ENCODE measurements at places on chromosomes 3 and 15.

GRCh38 chr3:115689928-115690327 is 66.6 kb downstream of the GAP43 start:
- no peak for DNase-seq

DNA sequence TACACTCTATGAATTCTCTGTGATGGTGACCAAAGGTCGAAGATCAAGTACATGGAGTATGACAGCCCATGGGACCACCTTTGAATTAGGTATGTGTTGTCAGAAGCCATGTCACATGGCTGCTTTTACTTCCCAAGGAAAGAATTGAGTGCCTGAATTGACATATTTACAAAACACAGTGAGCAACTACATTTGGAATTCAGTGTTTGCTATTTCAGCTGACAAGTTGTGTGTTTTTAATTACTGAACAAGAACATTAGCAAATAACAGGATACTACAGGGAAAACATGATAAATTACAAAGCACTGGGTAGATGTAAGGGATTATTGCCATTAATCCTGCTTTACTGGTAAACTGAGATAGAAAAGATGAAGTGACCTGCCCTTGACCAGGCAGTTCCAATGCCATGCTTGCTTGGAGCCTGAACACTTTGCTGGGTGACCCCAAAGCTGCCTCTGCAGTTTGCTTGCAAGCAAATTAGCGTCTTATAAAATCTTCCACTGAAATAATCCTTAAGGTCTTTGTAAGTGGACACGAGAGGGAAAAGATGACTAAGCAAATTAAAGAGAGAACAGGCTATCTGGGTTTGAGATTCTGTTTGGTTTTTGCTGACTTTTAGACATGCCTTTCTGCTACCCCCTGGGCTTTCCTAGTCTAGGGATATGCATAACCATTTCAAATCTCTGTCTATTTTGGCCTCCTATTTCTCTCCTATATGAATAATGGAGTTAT is 98.2 kb downstream of the HCN4 start:
- DNase-seq, result no peak

GRCh38 chr3:10090179-10090578 is 17.9 kb downstream of the FANCD2OS start:
- no peak for DNase-seq

DNA sequence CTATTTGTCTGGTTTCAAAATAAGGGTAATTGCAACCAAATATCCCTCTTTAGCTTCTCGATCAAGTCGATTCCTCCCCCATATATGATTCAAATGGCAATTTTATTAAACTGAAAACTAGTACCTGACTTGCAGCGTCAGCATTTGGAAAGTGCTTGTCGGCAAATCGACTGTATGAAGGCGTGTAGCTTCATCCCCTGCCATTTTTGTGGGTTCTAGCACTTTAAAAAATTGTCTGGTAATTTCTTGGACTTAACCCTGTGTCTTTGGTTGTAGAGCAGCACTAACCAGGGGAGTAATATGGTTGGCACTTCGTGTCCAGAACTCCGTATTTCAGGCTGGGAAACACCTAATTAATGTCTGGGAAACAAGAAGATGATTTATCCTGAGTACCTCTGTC is 573 bp downstream of the MME start:
- DNase-seq, result no peak

- DNase-seq, result no peak
Observed at GRCh38 chr3:174857301-174857700, 1.8 kb upstream of the NAALADL2 start.

DNA sequence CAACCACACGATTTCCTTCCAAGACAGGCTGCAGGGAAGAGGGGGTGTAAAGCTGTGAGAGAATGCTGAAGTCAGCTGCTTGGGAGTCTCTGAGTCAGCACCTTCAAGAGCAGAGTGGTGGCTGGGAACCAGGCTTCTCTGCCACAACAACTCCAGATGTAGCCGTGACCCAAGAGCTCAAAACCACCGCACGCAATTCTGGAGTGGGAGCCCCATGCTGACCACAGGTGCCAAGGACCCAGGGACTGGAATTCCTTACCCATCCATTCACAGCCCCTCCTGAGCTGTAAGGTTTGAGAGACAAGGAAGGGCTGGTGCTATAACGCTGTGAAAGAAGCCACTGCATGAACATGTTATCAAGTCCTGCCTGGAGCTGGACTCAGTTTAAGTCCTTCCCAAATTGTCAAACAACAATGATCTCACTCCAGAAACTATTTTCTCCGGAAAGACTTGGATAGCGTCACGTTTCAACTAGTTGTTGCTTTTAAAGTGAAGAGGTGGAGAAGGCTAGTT is 61.4 kb downstream of the UMPS start:
- DNase-seq, result no peak

GRCh38 chr3:4580346-4581123 is 87.4 kb downstream of the ITPR1 start:
- DNase-seq, result no peak

- no peak for DNase-seq
Observed at GRCh38 chr15:34722439-34722836, 32.4 kb downstream of the GJD2 start.

GRCh38 chr3:112761062-112761638 is 85.5 kb downstream of the CD200R1L start:
- no peak for DNase-seq

DNA sequence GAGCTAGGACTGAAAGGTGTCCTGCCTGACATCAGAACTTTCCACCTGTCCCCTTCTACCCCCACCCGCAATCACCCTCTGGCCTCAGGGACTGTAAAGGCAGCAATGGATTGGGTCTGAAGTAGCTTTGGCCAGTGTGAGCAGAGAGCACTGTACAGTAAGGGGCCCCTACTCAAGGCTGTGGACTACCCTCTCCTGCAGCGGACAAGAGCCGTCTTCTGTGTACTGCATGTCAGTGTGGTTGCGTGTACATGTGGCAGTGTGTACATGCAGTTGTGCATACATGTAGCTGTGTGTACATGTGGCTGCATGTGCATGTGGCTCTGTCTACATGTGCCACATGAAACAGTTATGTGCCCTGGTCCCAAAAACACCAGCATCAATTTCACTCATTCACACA is 205.9 kb upstream of the LINGO1 start:
- DNase-seq, result peak; percentile 11

GRCh38 chr3:107221856-107222255 is 155.4 kb upstream of the CCDC54 start:
- no peak for DNase-seq

DNA sequence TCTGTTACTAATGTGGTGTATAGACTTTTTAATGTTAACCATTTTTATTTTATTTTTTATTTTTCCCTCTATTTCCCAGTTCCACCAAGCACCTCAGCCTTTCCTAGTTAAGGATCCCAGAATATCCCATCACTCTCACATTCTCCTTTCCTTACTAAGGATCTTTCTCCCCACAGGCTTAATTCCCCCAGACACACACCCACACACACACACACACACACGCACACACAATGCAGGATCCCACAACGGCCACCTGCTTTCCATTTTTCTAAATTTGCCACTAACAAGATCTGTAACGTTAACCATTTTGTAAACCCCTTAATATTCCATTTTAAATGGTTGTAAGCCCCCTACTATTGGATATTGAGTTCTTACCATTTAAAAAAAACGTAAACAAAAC is 404.1 kb downstream of the ZIC1 start:
- no peak for DNase-seq

DNA sequence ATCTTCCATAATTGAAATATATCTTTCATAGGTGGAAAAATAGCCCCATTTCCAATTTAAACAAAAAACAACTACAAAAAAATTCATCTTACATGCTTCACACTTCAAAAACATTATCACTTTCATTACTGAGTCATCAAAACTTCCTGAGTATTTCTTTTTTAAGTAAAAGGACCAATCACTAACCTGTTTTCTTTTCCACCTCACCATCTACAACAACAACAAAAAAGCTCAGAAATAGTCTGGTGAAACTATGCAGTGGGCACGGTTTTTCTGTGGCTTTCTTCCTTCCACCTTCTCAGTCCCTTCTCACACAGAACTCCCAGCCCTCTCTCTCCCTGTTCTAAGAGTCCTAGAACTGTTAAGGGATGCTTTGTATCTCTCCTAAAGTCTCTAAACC is 20.3 kb upstream of the TNIK start:
- DNase-seq, result no peak

DNA sequence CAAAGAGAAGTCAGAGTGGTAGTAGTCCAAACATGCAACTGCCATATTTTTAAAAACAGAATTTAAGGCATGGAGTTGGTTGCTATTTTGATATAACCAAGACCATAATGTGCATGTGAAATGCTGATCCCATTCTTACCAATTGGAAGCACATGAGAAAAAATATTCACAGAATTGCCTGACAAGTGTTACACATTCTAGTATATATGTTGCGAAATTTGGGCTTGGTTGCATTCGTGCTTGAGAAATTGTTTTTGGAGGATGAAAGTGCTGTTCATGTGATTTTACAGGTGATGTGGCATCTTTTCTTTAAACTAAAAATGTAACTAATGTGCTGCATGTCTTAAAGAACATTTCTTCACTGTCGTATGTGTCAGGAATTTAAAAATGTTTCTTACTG is 199.7 kb downstream of the CHL1 start:
- no peak for DNase-seq

- DNase-seq, result no peak
Observed at GRCh38 chr3:173785004-173785403, 387.5 kb downstream of the NLGN1 start.

DNA sequence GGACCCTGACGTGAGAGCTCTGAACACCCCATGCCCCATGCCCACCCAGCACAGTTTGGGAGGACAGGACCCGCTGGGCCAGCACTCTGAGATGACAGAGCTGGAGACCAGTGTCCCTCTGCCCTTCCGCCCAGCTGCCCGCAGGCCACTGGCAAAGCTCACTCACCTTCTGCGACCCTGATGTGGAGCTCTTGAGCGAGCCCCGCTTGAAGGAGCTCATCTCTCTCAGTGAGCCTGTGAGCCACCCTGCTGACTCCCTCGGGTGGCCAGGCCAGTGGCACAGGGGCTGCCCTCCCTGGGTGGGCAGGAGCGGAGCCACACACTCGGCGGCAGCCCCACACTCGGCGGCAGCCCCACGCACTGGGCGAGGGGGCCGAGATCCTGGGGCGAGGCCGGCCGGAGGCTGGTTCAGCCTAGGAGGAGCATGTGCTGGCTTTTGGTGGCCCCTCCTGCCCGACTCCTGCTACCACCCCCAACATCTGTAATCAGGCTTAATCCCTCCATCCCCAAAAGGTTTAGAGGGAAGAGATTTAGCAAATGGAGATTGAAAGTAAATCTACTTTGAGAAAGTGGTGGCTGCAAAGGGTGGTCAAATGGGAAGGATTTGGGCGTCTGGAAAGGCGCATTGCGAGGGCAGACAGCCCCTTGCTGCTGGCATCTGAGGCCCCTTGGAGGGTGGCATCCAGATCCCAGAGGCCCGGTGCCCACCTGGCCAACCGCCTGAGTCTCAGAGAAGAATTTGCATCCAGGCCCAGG is 59.4 kb upstream of the TRPM1 start:
- no peak for DNase-seq

- no peak for DNase-seq
Observed at GRCh38 chr15:37586011-37586583, 348.3 kb upstream of the TMCO5A start.

- peak; percentile 0 for DNase-seq
Observed at GRCh38 chr3:124763644-124764358, 33.5 kb downstream of the UMPS start.

- no peak for DNase-seq
Observed at GRCh38 chr3:76643623-76644304, 396.1 kb upstream of the ROBO2 start.

DNA sequence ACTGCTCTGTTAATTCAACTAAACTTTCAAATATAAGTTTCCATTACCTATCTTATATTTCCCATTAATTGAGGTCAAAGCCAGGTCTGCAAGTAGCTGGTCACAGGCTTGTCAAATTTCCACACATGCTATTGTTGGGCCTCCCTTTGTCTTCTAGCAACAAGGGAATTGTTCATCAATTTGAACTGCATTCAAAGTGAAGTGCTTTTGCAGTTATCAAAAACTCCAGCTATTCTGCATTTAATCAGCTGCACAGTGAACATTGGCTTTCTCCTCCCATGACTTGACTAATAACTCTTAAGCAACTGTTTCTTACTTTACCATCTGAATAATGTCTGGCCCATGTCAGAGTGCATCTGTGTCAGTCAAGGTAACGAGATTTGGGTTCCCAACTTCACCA is 198.4 kb downstream of the KCNH8 start:
- no peak for DNase-seq

- DNase-seq, result no peak
Observed at GRCh38 chr15:85149465-85150129, 167.9 kb downstream of the PDE8A start.

- peak; percentile 52 for DNase-seq
Observed at GRCh38 chr3:62329971-62330370, 43.4 kb downstream of the FEZF2 start.

DNA sequence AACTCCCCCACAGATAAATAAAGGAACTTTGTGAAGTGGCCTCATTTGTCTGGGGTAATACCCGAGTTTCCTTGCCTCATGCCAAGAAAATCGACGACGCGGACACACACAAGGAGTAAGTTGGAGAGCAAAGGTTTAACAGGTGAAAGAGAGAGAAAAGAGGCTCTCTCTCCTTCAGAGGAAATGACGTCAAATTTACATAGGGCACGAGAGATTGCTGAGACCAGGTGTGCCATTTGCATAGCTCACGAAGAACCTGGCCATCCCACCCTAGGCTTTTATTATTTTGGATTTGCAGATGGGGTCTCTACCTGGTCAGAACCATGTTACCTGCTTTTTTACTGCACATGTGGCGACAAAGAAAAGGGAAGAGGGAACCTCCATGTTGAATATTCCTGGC is 49.3 kb upstream of the IGF2BP2 start:
- no peak for DNase-seq

GRCh38 chr15:49715211-49715610 is 94.4 kb downstream of the DTWD1 start:
- no peak for DNase-seq

DNA sequence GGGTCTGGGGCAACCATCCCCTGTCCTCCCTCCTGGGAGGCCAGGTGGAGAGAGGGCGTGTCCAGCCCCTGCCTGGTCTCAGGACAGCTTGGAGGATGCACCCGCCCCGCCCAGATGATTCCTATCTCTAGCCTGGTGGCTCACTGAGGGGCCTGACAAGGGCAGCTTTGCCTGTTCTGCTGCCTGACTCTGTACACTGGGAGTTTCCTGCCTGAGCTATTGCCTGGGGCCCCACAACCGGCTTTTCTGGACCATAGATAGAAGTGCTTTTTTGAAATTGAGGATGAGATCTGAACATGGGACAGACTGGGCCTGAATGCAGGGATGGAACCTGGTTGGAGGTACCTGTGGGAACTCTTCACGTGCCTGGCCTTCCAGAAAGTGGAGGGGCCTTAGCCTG is 751 bp upstream of the PLA2G4E start:
- no peak for DNase-seq

DNA sequence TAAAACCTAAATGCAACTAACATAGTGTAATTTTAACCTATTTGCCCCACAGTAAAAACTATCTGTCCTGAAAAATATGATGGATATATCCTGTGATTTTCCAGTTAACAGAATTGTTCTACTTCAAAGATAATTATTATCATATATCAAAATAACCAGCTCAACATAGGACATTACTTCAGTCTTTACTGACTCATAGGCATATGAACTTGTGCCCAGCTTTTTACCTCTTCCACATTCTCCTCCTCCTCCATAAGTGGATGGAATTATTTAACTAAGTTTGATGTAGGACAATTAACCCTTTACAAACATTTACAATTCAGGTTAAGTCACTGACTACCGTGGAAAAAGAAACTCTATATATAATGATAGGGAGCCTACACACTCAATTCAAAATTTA is 22.9 kb upstream of the USF3 start:
- no peak for DNase-seq

GRCh38 chr3:5036858-5037257 is 57.6 kb downstream of the BHLHE40 start:
- no peak for DNase-seq

- no peak for DNase-seq
Observed at GRCh38 chr15:36090286-36090946, 489.0 kb upstream of the CDIN1 start.
